ENCODE measurements at places on chromosomes 4 and X.

GRCh38 chr4:39044364-39044955, 12.3 kb upstream of the TMEM156 start:
- peak; percentile 94 for DNase-seq

GRCh38 chrX:54171527-54172250, 11.4 kb downstream of the FAM120C start:
- no peak for DNase-seq

- no peak for DNase-seq
These were observed 44.1 kb downstream of the GAK start for GRCh38 chr4:888029-888428.

- DNase-seq = no peak
These were observed 35.2 kb upstream of the TADA2B start for GRCh38 chr4:7007944-7008343.

DNA sequence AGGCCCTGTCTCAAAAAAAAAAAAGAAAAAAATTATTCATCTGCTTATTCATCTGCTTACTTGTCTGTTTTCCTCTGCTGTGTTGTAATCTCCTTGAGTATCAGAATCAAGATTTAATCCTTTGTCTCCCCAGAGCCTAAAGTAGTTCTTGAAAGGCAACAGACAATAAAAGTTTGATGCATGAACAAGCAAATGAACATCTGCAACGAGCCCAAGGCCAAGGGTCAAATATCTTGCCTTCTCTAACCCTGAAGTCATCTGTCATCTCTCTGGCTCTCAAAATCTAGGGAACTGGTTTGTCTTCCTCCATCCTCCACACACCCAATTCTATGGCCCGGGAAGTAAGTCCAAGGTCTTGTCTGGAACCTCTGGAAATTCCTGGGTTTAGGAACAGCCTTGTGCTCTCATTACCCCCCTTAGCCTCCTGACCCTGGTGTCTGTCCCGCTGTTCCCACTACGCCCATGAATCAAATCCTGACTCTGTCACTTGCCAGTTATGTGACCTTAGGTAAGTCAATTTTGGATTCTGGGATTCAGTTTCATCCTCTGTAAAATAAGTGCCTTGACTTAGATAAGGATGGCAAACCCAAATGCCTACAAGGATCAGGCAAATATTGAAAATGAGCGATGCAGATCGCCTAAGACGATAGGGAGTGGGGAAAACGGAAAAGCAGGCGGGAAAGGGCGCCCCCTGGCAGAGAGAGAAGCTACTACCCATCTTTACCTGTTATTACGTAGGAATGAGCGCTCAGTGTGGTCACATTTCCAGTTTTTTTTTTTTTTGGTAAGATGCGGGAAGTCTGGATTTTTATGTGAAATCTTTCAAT, 102.7 kb upstream of the DHX15 start:
- DNase-seq = peak; percentile 37

Measured in neural crest cell (in vitro differentiated cells).